ENCODE measurements at places on chromosomes 6 and 20.
A peak's percentile ranks its signal among the peaks of the same experiment; 100 is the strongest.

DNA sequence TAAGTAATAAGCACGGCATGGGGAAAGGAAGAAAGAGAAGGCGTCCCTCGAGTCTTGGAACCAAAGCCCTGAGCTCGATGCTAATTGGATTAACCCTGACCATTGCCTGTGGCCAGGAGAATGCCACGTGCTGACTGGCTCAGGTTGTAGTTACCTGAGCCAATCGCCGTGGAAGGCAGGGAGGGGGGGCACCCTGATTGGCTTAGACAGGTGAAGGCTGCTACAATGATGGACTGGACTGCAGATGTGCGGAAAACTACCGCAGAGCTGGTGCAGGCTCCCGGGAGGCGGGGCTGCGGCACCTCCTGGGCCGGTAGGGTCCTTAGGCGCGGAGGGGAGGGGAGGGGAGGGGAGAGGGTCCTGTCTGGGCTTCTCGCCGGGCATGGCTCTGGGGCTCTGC lies 121.3 kb downstream of the TFAP2C start:
- DNase-seq, result no peak

- peak; percentile 67 for DNase-seq
Observed at GRCh38 chr6:170147832-170148708, 142.8 kb downstream of the DLL1 start.

- no peak for DNase-seq
Observed at GRCh38 chr6:71476872-71477271, 188.3 kb downstream of the OGFRL1 start.

- no peak for DNase-seq
Observed at GRCh38 chr20:58361481-58362205, 27.4 kb upstream of the VAPB start.

- peak; percentile 31 for DNase-seq
Observed at GRCh38 chr6:131414956-131415355, 158.1 kb upstream of the ARG1 start.

DNA sequence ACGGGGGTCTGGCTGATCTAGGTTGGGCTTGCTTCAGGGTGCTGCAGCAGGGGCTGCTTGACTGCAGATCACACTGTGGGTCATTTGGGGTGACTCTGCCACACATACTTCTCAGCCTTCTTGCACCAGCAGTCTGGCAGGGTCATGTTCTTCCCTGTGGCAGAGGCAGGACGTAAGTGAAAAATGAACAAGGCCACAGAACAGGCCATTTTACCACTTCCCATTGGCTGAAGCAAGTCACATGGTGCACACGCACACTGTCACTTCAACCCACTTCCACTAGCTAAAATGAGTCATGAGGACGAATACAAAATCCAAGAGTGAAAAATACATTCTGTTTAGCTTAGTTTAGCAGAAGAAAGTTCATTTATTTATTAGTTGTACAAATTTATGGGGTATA lies 168.6 kb upstream of the GGTLC1 start:
- DNase-seq, result peak; percentile 40

DNA sequence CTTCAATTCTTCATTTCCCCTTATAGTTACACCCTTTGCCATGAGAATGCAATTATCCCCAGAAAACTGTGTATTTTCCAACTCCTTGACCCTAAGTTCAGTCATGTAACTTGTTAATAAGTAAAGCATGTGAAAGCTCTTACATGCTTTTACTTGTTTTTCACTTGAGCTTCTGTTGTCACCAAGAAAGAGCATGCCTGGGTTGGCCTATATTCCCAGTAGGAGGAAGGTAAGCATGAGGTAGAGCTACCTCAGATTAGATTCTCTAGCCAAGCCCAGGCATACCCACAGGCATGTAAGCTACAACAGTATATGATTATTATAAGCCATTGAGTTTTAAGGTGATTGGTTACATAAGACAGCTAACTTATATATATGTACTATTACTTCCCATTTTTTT lies 101.7 kb upstream of the SMLR1 start:
- no peak for DNase-seq
